NCI-H524 treated with DMSO at 0.1 percent for 48 hours (cell line): ENCODE measurements at places on chromosomes 4 and X.

DNA sequence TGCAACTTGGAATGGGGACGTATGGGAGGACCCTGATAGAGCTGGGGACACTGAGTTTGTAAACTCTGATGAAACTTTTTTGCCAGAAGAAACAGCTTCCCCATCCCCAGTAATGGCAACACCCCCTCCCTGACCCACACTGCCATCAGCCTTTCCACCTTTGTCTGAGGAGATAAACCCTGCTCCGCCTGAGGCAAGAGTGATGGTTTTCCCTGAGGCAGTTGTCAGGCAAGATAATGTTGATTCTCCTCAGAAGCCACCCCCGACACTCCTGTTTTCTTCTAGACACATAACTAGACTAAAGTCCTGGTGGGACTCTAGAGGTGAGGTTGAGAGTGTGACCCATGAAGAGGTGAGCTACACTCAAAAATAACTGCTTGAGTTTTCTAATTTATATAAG, 71.9 kb upstream of the STK26 start:
- no peak for DNase-seq

DNA sequence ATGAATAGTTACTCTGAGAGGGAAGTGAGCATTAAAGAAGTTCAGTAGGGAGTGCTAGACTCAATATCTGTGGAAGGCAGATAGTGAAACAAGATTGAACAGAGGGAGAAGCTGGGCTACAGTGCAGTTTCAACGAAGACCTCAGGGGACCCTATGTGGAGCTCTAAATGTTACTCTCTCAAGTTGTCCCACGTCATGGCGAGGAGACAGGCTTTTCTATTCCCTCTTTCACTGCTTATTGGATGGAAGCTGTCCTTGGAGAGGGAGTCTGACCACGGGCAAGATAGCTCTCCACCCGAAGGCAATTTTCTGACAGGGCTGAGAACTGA, 42.3 kb upstream of the CCSER1 start:
- DNase-seq, result no peak

DNA sequence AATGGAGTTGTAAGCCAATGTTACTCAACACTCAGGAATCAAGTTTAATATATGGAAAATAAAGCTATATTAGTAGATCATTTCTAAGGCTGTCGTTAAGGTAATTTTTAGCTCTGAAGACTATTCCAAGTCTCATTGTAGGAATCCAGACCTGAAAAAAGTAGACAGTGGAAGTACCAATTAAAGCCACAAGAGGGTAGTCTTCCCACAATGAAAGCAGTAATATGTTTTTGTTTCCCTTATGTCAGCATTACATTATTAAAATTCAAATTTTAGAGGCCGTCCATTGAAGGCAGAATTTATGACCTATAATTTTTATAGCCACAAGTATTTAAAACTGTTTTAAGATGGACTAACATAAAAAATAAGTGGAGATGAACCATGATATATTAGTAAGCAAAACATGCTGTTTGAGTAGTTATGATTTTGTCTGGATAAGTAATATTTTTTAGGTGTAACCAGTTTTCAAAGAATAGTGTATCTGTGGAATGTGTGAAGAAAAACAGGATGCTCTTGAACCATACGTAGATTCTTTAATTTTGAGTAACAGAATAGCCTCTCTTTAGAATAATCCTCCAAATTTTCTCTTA, 372.6 kb upstream of the TECRL start:
- no peak for DNase-seq

DNA sequence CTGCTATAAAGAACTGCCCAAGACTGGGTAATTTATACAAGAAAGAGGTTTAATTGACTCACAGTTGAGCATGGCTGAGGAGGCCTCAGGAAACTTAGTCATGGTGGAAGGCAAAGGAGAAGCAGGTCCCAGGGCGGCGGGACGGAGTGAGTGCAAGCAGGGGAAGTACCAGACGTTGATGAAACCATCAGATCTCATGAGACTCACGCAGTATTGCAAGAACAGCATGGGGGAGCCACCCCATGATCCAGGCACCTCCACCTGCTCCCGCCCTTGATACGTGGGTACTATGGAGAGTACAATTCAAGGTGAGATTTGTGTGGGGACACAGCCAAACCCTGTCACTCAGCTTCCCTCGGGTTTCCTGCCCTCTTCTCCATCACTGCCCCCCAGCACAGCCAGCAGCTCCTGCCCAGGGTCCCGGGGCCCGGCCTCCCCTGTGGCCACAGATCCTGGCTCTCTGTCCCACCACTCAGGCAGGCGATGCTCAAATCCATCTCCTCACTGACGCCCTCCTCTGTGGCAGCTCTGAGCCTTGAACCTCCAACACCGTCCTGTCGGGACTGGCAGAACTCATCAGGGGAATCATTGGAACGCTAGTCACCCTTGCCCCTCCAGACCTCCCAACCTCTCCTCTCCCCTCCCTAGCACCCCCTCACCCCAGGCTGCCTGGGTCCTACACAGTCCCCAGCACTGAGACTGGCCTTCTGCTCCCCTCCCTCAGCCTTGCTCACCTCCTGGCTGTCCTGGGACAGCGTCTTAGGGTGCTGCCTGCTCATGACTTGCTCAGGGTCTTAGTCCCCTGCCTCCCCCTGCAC, 37.6 kb downstream of the FGFRL1 start:
- DNase-seq, result no peak

- DNase-seq, result no peak
Observed at GRCh38 chr4:83677656-83678055, 141.7 kb downstream of the GPAT3 start.

- DNase-seq, result no peak
Observed at GRCh38 chrX:40411340-40412111, 169.2 kb upstream of the ATP6AP2 start.
